Activated naive CD4-positive, alpha-beta T cell treated with anti-CD3 and anti-CD28 coated beads for 36 hours (primary cell): ENCODE measurements at places on chromosomes 12 and 14.
A peak's percentile ranks its signal among the peaks of the same experiment; 100 is the strongest.

DNA sequence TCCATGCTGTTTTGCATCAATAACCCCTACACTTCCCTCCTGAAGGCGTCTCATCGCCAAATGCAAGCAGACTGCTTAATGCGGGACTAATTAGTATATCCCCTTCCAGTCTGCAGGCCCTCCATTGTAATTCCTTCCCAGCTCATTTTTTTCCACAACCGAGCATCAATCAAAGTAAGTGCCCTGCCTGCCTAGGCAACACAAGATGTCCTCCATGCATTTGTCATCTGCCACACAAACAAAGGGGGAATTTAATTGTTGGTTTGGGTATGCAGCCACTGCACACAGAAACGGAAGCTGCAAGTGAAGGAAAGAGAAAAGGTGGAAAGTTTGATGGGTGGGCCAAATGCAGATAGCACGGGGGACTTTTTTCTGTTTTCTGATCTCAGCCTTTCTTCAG lies 168.0 kb downstream of the EGLN3 start:
- no peaks in the 10 kb centered on the region for H3K36me3 ChIP-seq
- no peak for DNase-seq
- no peaks in the 10 kb centered on the region for H3K4me1 ChIP-seq
- peaks cover 15% of the 10 kb centered on the region for H3K27me3 ChIP-seq
- no peak overlapping the region for H3K4me3 ChIP-seq

DNA sequence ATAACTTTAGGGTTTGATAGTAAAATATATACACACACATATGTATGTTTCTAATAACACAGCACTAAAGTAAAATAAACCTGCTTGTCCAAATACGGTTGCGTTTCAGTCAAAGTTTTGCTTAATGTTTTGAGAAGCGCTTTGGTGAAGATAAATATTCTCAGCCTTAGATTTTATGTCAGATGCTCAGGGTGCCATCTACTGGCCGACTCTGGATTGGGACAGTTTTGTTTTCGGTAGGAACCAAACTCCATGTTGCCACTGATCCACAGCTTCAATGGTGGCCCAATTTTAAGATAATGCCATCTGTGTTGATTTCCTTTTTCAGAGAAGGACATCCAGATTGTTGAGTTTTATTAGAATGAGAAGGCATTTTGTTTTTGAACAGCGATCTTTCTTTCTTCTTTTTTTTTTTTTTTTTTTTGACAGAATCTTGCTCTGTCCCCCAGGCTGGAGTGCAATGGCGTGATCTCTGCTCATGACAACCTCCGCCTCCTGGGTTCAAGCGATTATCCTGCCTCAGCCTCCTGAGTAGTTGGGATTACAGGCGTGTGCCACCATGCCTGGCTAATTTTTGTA lies 43.1 kb downstream of the LLPH start:
- no peaks in the 10 kb centered on the region for H3K4me1 ChIP-seq
- peak; percentile 81 for DNase-seq
- no peak overlapping the region for H3K27ac ChIP-seq
- no peaks in the 10 kb centered on the region for H3K36me3 ChIP-seq
- H3K4me3 ChIP-seq: no peak overlapping the region

- no peaks in the 10 kb centered on the region for H3K4me1 ChIP-seq
- no peak overlapping the region for H3K4me3 ChIP-seq
- no peaks in the 10 kb centered on the region for H3K36me3 ChIP-seq
- no peak for DNase-seq
- H3K27ac ChIP-seq: no peak overlapping the region
Measured at GRCh38 chr14:85295318-85295717, 234.6 kb upstream of the FLRT2 start.

DNA sequence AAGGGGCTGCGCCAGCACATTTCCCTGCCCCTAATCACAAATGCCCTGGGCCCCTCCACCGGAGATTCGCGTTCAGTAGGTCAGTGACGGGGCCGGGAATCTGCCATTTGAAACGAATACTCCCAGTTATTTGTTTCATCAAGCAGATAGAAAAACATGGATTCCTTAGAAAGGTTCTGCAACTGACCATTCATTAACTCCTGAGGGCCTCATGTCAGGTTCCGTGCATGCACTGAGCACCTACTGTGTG lies 25.6 kb upstream of the UBC start:
- H3K4me1 ChIP-seq: peaks cover 8% of the 10 kb centered on the region
- H3K36me3 ChIP-seq: peaks cover 2% of the 10 kb centered on the region
- no peaks in the 10 kb centered on the region for H3K27me3 ChIP-seq
- no peak for DNase-seq
- no peak overlapping the region for H3K27ac ChIP-seq

DNA sequence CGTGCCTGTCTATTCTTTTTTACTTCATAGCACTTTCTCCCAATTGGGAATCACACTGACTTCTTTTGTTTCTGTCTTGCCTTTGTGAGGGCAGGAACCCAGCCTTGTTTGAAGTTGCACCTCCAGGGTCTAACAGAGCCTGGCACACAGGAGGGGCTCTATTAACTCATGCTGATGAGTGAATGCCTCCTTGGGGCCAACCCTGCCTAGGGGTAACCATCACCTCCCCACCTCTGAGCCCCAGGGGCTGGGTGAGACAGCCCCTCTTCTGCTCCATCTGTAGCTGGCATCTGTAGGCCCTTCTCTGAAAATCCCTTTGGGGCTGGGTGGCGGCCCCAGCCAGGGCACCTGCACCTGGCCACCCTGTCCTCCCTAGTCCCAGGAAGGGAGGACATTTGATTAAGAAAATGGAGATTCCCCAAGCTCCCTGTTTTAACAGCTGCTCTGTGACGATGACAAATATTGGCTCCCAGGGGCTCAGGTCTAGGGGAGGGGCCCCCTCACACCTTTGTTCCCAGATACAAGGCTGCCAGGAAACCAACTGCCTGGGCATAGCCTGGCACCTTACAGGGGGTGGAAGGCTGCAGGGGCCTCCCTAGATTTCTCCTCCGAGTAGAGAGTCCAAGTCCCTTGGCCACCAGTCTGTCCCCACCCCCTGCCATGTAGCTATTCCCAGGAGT lies 11.8 kb downstream of the TAMALIN start:
- H3K27me3 ChIP-seq: no peaks in the 10 kb centered on the region
- peaks cover 17% of the 10 kb centered on the region for H3K4me1 ChIP-seq
- no peak for DNase-seq
- no peak overlapping the region for H3K27ac ChIP-seq
- no peak overlapping the region for H3K4me3 ChIP-seq
- H3K36me3 ChIP-seq: peaks cover 1% of the 10 kb centered on the region

DNA sequence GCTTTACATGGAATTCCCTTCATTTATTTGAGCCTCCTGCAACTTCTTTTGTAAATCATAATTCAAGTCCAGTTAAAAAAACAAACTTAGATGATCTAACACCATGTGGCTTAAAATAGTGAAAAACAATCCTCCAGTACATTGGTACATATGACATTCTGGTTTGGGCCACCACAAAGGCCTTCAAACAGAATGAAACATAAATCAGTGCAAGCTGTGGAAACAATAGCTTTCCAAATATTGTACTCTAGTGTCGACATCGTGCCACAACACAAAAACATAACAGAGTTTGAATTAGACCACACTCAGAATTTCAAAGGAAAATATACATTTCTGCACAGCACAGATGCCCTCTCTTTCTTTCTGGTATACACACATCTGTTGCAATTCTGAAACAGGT lies 751.3 kb downstream of the SLC6A15 start:
- H3K4me1 ChIP-seq: no peaks in the 10 kb centered on the region
- no peaks in the 10 kb centered on the region for H3K36me3 ChIP-seq
- H3K27ac ChIP-seq: no peak overlapping the region
- no peak for DNase-seq

DNA sequence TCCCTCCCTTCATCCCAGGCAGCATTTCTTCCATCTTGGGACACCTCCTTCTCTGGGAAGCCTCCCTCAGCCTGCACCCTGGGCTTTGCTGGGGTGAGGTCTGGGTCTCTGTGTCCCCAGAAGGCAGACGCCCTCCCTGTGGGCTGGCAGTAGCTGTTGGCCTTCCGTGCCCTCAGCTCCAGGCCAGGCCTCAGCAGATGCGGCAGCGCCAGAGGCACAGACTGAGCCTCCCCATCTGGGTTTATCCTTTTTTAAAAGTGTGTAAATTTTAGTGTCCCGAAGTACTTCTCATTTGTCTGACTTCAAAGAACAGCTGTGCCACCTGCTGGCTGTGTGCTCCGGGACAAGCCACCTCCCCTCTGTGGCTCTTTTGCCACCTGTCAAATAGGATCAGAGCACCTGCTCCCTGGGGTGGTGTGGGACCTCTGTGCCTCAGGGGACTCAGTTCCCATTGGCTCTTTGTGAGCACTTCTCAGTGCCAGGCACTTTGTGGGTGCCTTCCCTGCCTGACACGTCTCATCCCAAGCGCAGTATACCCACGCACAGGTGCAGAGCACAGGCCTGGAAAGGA lies 11.1 kb downstream of the EXOC3L4 start:
- H3K4me3 ChIP-seq: no peak overlapping the region
- peaks cover 11% of the 10 kb centered on the region for H3K4me1 ChIP-seq
- DNase-seq: peak; percentile 50
- H3K27me3 ChIP-seq: peaks cover 31% of the 10 kb centered on the region
- no peak overlapping the region for H3K27ac ChIP-seq
- H3K36me3 ChIP-seq: no peaks in the 10 kb centered on the region

- no peak for DNase-seq
- peak overlapping the region; percentile 98 for H3K27ac ChIP-seq
- no peaks in the 10 kb centered on the region for H3K27me3 ChIP-seq
- peaks cover 50% of the 10 kb centered on the region for H3K4me1 ChIP-seq
Measured at GRCh38 chr12:56040963-56041551, 661 bp upstream of the RPS26 start.

DNA sequence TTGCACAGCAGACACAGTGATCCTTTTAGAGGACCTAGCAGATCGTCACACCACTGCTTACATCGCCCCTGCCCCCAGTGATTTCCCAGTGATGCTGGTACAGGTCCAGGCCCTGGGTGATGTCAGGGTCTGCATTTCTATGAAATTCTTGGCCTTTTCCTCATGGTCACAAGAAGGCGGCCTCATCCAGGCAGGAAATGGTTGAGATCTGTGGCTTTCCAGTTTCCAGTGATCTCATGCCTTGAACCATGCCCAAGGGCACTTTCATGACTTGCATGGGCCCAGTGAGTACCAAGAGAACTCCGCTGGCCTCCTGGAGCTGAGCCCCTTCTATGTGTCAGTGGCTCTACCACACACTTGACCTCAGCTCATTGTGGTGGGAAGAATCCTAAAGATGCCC lies 41.9 kb upstream of the BDKRB2 start:
- no peak for DNase-seq
- H3K27me3 ChIP-seq: no peaks in the 10 kb centered on the region
- no peaks in the 10 kb centered on the region for H3K36me3 ChIP-seq
- no peak overlapping the region for H3K27ac ChIP-seq
- H3K4me3 ChIP-seq: no peak overlapping the region

GRCh38 chr14:40697231-40697630 lies 909.4 kb upstream of the LRFN5 start:
- H3K36me3 ChIP-seq: no peaks in the 10 kb centered on the region
- DNase-seq: no peak
- no peak overlapping the region for H3K27ac ChIP-seq
- H3K4me1 ChIP-seq: no peaks in the 10 kb centered on the region
- no peak overlapping the region for H3K4me3 ChIP-seq

GRCh38 chr12:130026608-130027176 lies 122.9 kb upstream of the TMEM132D start:
- H3K27me3 ChIP-seq: peaks cover 29% of the 10 kb centered on the region
- H3K4me1 ChIP-seq: no peaks in the 10 kb centered on the region
- H3K27ac ChIP-seq: no peak overlapping the region

DNA sequence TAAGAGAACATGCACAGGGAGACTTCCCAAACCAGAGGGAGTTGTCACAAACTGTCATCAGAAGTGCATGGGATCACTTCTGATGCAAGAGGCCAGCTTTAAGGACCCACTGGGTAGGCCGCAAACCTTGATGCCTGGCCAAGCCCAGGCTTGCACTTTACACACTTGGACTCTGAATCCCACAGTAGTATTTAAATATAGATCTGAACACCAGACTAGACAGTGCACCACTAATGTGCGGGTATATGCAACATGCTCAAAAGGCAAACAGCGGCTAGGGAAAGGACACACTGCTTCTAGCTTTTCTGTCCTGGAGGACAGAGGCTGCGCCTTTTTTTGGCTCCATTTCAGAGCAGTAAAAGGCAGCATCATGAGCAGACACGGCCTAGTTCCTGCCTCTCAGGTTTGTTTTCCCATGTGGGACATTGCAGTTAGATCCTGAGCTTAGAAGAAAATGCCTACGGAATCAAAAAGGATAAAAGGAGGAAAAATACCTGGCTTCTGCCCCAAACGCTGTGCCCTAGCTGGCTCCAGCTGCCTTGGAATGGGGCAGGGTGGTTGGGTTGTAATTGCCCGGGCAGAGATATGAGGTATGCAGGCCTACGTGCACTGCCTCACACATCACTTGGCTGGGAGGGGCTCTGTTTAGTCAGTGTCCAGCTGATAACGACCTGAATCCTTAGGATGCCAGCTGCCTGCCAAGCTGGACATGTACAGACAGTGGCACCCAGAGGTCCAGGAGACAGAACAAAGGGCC lies 84.5 kb upstream of the EGLN3 start:
- no peaks in the 10 kb centered on the region for H3K27me3 ChIP-seq
- DNase-seq: no peak
- H3K27ac ChIP-seq: no peak overlapping the region
- no peaks in the 10 kb centered on the region for H3K36me3 ChIP-seq
- H3K4me3 ChIP-seq: no peak overlapping the region

GRCh38 chr14:93056840-93057585 lies 58.7 kb downstream of the ITPK1 start:
- H3K4me1 ChIP-seq: peaks cover 10% of the 10 kb centered on the region
- H3K36me3 ChIP-seq: peaks cover 3% of the 10 kb centered on the region
- no peak overlapping the region for H3K4me3 ChIP-seq
- no peak for DNase-seq
- no peaks in the 10 kb centered on the region for H3K27me3 ChIP-seq
- H3K27ac ChIP-seq: no peak overlapping the region

DNA sequence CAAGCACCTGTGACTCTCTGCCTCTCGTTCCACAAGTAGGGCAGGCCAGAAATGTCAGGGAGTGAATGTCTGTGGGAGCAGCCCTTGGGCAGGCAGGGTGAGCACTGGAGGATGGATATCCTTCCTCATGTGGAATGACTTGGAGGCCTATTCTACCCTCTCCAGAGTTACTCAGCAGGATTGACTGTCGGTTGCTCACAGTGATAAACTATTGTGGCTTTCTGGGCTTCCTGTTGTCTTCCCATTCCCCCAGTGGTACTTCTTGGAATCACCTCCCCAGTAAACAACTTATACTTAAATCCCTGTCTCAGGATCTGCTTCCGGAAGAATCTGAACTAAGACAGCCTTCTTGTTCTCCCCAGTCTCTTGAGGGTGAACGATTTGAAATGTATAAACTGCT lies 79.6 kb upstream of the MANSC4 start:
- H3K27ac ChIP-seq: no peak overlapping the region
- no peak overlapping the region for H3K4me3 ChIP-seq
- peaks cover 3% of the 10 kb centered on the region for H3K27me3 ChIP-seq
- no peaks in the 10 kb centered on the region for H3K36me3 ChIP-seq
- H3K4me1 ChIP-seq: peaks cover 25% of the 10 kb centered on the region

GRCh38 chr14:79281244-79282152 lies 929.8 kb downstream of the DIO2 start:
- H3K27ac ChIP-seq: no peak overlapping the region
- H3K4me1 ChIP-seq: peaks cover 6% of the 10 kb centered on the region
- DNase-seq: no peak
- H3K4me3 ChIP-seq: no peak overlapping the region
- peaks cover 61% of the 10 kb centered on the region for H3K27me3 ChIP-seq
- H3K36me3 ChIP-seq: no peaks in the 10 kb centered on the region
